ENCODE measurements at places on chromosomes 12 and 14. TPM values are rescaled to one million over a fixed set of nuclear protein-coding genes. Genes with fewer than 3 reads are reported as not detected.

DPPA3 gene
- not detected for total RNA-seq

TAOK3 gene
- total RNA-seq, result 38.9 TPM

TRHDE gene
- total RNA-seq, result not detected

KLRK1 gene
- not detected for total RNA-seq

LRRIQ1 gene
- total RNA-seq, result 0.28 TPM

LTB4R gene
- total RNA-seq, result 1.9 TPM

Measured in pulmonary artery endothelial cell (primary cell).